Posterior vena cava (tissue), 2 donors: ENCODE measurements at places on chromosomes 13 and 19. TPM values are rescaled to one million over a fixed set of nuclear protein-coding genes. Genes with fewer than 3 reads are reported as not detected.

Gene FXYD5
- 67.9 TPM for total RNA-seq

DNA sequence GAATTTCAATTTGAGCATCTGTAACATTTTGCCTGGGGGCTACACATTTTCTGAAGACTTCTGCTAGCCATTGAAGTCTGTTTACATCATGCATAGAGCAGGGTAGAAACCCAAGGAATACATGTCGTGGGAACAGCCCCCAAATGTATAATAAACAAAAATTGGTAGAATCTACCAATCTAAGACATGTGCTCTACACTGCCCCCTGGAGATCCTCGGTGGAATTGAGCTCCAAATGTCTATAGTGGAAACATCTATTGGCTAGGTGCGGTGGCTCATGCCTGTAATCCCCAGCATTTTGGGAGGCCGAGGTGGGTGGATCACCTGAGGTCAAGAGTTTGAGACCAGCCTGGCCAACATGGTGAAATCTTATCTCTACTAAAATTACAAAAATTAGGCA is 57.3 kb downstream of the MBD3L2B start:
- DNase-seq: no peak

Gene IL11
- not detected for total RNA-seq

DNA sequence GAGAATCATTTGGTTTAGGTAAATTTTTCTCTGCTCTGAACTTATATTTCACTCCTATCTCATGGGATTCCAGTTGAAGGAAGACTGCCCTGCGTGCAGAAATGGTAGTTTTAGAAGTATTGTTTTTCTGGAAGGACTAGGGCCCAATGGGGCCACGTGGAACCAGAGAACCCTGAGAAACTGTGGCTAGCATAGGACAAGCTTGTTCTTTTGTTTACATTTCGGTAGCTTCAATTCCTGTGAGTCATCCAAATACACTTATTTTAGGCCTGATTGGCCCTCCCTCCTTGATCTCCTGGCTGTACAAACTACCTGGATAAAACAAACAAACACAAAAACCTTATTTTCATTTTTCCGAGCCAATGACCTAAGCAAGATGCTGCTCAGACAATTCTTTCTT is 124.0 kb downstream of the ITGBL1 start:
- DNase-seq: no peak

- DNase-seq: no peak
Observed at GRCh38 chr19:32017176-32017953, 328.0 kb upstream of the ZNF507 start.

Gene GARIN5A
- not detected for total RNA-seq

Gene VAV1
- 6.4 TPM for total RNA-seq

Gene DOCK6
- 73.2 TPM for total RNA-seq

DNA sequence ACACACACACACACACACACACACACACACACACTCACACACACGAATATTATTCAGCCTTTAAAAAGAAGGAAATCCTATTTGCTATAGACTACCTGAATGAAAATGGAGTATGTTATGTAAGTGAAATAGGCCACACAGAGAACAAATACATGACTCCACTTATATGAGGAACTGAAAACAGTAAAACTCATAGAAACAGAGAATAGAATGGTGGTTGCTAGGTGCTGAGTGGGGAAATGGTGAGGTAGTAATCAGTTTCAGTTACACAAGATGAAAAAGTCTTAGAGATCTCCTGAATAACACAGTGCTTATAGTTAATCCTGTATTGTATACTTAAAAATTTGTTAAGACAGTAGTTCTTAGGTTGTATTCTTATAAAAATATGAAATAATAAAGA is 8.2 kb downstream of the ZNF677 start:
- no peak for DNase-seq

DNA sequence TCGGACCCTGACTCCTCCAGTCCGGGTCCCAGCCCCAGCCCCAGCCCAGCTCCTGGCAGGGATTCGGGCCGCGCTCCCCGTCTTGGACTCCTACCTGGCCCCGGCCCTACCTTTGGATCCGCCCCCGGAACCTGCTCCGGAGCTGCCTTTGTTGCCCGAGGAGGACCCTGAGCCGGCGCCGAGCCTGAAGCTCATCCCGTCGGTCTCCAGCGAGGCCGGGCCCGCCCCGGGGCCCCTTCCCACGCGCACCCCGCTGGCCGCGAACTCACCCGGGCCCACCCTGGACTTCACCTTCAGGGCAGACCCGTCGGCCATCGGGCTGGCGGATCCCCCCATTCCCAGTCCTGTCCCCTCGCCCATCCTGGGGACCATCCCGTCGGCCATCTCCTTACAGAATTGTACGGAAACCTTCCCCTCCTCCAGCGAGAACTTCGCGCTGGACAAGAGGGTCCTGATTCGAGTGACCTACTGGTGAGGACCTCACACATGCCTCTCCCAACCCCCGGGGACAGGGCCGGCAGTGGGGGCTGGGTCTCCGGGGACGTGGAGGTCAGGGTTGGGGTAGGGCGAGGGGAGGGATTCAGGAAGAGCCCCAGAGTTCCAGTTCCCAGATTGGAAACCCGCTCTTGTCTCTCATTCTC is 732 bp downstream of the SELENOV start:
- DNase-seq: no peak

Gene SLC1A6
- total RNA-seq: not detected

GRCh38 chr13:26017196-26017921 is 34.5 kb downstream of the SHISA2 start:
- DNase-seq: no peak

Gene ARHGEF7
- 61.7 TPM for total RNA-seq

DNA sequence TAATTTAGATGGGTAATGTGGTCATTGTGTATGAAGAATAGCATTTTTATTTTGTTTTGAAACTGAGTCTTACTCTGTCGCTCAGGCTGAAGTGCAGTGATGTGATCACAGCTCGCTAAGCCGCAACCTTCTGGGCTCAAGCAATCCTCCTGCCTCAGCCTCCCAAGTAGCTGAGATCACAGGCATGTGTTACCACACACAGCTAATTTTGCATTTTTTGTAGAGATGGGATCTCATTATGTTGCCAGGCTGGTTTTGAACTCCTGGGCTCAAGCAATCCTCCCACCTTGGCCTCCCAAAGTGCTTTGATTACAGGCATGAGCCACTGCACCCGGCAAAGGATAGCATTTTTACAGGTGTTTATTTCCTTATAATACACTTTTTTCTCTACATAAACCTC is 36.6 kb downstream of the SERTM1 start:
- DNase-seq: no peak

GRCh38 chr19:52664461-52664860 is 26.3 kb upstream of the ZNF83 start:
- DNase-seq: no peak

Gene SYCN
- total RNA-seq: not detected

- no peak for DNase-seq
Observed at GRCh38 chr13:98349731-98350305, 172.7 kb upstream of the RNF113B start.

- DNase-seq: no peak
Observed at GRCh38 chr13:114285166-114285808, 3.9 kb downstream of the UPF3A start.
